Progenitor cell of endocrine pancreas (in vitro differentiated cells): ENCODE measurements at places on chromosomes 3 and 15.

GRCh38 chr15:63041974-63042876 is at the start of gene TPM1:
TSS of gene TPM1 (plus strand) at chr15:63042747. CDS start at chr15:63042830, 83 bp downstream.
- peaks cover 15% of the 10 kb centered on the region for H3K27me3 ChIP-seq
- DNase-seq = peak; percentile 64
- peaks cover 43% of the 10 kb centered on the region for H3K4me1 ChIP-seq
- peak within 1 kb of the TSS; percentile 87 for H3K27ac ChIP-seq

GRCh38 chr3:149450281-149450680 is 24.2 kb upstream of the TM4SF4 start:
- H3K27me3 ChIP-seq = no peaks in the 10 kb centered on the region
- H3K4me1 ChIP-seq = peaks cover 3% of the 10 kb centered on the region
- DNase-seq = no peak
- H3K4me3 ChIP-seq = no peak overlapping the region

- no peaks in the 10 kb centered on the region for H3K36me3 ChIP-seq
- no peaks in the 10 kb centered on the region for H3K4me1 ChIP-seq
- no peak overlapping the region for H3K4me3 ChIP-seq
Observed at GRCh38 chr3:114213627-114214541, 23.5 kb downstream of the ZNF80 start.

GRCh38 chr3:165638034-165638433 is 199.2 kb downstream of the BCHE start:
- H3K4me1 ChIP-seq = peaks cover 15% of the 10 kb centered on the region
- H3K36me3 ChIP-seq = no peaks in the 10 kb centered on the region
- no peak for DNase-seq

- no peak overlapping the region for H3K27ac ChIP-seq
- H3K27me3 ChIP-seq = peaks cover 3% of the 10 kb centered on the region
- no peak for DNase-seq
- no peaks in the 10 kb centered on the region for H3K36me3 ChIP-seq
- H3K4me1 ChIP-seq = no peaks in the 10 kb centered on the region
Observed at GRCh38 chr15:37628507-37628906, 305.9 kb upstream of the TMCO5A start.

DNA sequence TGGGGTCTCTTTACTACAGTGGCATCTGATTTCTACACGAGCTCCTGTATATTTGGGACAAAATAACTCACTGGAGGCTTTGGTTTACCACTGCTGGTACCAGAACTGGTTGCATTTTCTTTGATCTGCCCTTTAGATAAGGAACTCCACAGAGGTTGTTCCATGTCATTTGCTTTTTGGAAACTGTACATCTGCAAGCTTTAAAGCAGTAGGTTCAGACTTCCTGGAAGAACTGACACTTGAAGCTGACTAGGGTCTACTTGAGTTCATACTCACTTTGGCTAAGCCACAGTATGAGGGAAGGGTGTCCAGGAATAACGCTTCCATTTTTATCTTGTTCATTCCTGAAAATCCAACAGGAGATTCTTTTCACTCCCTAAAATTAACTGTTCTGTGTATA is 86.4 kb downstream of the WWTR1 start:
- no peak for DNase-seq
- H3K27me3 ChIP-seq = no peaks in the 10 kb centered on the region
- H3K4me1 ChIP-seq = peaks cover 3% of the 10 kb centered on the region
- H3K4me3 ChIP-seq = no peak overlapping the region

GRCh38 chr15:25671132-25671531 is 192.0 kb downstream of the ATP10A start:
- H3K4me3 ChIP-seq = no peak overlapping the region
- DNase-seq = no peak
- H3K27ac ChIP-seq = no peak overlapping the region

DNA sequence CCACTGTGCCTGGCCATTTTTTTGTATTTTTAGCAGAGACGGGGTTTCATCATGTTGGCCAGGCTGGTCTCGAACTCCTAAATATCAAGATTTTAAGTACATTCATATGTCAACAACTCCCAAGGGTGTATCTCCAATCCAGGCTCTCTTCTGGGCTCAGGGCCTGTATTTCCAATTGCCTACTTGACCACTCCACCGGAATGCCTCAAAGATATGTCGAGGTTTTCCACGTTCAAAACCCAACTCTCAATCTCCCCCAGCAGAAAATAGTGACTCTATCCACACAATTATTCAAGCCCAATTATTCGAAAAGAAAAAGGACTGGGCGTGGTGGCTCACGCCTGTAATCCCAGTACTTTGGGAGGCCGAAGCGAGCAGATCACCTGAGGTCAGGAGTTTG is 1.9 kb upstream of the KNSTRN start:
- peaks cover 6% of the 10 kb centered on the region for H3K36me3 ChIP-seq
- peaks cover 23% of the 10 kb centered on the region for H3K4me1 ChIP-seq
- no peak overlapping the region for H3K27ac ChIP-seq
- H3K27me3 ChIP-seq = peaks cover 3% of the 10 kb centered on the region

DNA sequence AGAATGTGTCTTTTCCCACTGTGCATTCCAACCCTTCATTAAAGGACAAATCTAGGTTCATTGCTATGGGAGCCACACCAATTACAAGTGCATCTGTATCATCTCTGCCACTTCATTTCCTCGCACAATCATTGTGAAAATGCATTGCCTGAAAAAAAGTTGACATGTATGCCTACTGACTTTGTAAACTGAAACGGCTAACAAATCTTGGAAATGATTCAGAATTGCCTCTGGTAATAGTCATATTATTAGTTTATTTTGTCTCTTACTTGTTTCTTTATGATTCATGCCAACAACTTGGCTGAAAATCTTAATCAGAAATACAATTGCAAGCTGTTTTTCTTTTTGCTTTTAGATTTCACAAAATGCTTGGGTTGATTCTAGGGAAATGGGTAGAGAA is 497.1 kb downstream of the ZIC1 start:
- DNase-seq = no peak
- H3K36me3 ChIP-seq = no peaks in the 10 kb centered on the region
- no peak overlapping the region for H3K4me3 ChIP-seq
- H3K27ac ChIP-seq = no peak overlapping the region
- no peaks in the 10 kb centered on the region for H3K4me1 ChIP-seq

DNA sequence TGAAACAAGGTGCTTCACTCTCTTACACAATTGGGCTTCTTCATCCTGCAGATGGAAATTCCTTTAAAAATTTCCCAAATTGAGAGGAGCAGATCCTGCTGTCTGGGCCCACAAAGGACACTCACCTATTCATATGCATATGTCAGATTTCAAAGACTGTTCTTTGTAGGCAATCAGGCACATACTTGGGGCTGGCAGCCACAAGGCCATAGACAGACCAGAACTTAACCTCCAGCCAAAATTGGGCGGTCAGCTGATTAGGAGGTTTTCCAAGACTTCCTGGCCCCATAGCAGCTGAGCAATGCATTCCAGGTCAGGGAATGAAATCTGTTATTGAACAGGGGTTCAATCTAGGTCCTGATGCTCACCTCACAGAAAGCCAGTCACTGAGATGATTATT is 15.0 kb upstream of the HPS3 start:
- H3K4me1 ChIP-seq = no peaks in the 10 kb centered on the region
- no peaks in the 10 kb centered on the region for H3K36me3 ChIP-seq
- DNase-seq = no peak
- no peak overlapping the region for H3K4me3 ChIP-seq
- peak overlapping the region; percentile 3 for H3K27ac ChIP-seq
- H3K27me3 ChIP-seq = peaks cover 1% of the 10 kb centered on the region

GRCh38 chr3:195039180-195039843 is 231.6 kb downstream of the XXYLT1 start:
- peaks cover 13% of the 10 kb centered on the region for H3K27me3 ChIP-seq
- H3K27ac ChIP-seq = peak overlapping the region; percentile 86
- no peak overlapping the region for H3K4me3 ChIP-seq
- H3K4me1 ChIP-seq = peaks cover 23% of the 10 kb centered on the region

DNA sequence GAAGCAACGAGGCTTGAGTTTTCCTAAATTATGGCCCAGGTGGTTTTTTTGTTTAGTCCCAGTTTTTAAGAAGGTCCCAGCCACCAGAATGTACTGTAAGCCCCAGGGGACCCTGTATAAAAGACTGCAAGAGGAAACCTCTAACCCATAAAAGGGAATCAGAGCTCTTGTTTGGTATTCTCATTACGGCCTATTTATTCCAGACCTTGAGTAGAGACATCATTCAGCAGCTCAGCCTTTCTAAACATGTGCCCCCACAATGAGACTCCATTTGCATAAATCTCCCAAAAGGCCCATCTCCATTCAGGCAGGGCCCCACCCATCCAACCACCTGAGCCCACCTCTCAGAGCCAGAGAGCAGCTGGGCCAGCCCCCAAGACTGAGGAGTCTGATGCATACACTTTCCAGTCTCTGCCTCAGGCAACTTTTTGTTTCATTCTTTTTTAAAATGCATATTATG is 25.7 kb downstream of the ZDHHC3 start:
- DNase-seq = no peak
- no peaks in the 10 kb centered on the region for H3K4me1 ChIP-seq
- H3K27ac ChIP-seq = no peak overlapping the region

DNA sequence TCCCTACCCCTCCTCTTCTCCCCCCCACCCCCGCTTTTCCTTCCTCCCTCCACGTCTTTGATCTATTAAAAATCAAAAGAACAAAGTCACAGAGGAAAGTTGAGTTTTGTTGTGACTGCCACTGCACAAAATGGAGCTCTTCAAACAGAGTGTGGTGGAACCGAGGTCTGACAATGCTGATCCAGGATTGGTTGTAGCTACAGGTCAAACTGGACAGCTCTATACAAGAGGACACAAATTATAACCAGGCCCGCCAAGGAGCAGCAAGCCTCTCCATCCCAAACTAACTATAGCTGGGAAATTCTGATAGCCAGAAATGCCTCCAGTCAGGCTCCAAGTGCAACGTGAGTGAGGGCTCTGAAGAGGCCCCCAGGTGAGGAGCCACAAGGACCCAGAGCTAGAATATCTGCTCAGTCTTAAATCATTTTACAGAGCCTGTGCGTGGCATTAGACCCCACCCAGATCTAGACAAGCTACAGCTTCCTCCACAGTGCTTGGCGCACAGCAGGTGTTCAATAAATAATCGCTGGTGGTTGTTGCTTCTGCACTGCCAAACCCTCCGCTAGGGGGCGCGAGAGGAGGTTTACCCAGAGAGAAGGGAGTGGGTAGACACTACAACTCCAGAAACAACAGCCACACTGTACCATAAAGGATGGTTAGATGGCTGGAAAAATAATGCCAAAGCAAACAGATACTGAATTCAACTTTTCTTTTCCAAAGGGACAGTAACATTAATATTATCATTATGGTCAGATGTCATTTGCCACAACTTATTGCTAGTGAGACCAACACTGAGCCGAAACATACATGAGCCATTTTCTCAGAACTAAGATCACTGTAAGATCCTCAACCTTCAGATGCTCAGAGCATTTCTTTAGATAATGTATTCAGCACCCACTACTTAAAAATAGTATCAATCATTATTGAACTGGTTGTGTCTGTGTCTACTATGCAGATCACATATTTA is 44.6 kb downstream of the ZIC4 start:
- H3K27me3 ChIP-seq = peaks cover 98% of the 10 kb centered on the region
- no peaks in the 10 kb centered on the region for H3K4me1 ChIP-seq
- no peak overlapping the region for H3K4me3 ChIP-seq
- H3K36me3 ChIP-seq = no peaks in the 10 kb centered on the region

GRCh38 chr3:33062866-33063265 is 34.1 kb downstream of the GLB1 start:
- H3K27ac ChIP-seq = peak overlapping the region; percentile 87
- peaks cover 30% of the 10 kb centered on the region for H3K36me3 ChIP-seq
- no peaks in the 10 kb centered on the region for H3K27me3 ChIP-seq
- DNase-seq = no peak
- H3K4me3 ChIP-seq = no peak overlapping the region

GRCh38 chr3:155512175-155512866 is 218.8 kb upstream of the STRIT1 start:
- H3K4me1 ChIP-seq = peaks cover 4% of the 10 kb centered on the region
- H3K27me3 ChIP-seq = no peaks in the 10 kb centered on the region
- peak overlapping the region; percentile 44 for H3K4me3 ChIP-seq
- DNase-seq = no peak
- H3K27ac ChIP-seq = peak overlapping the region; percentile 34

GRCh38 chr3:122609798-122610559 is 32.5 kb downstream of the PARP15 start:
- peaks cover 2% of the 10 kb centered on the region for H3K4me1 ChIP-seq
- H3K4me3 ChIP-seq = no peak overlapping the region
- no peaks in the 10 kb centered on the region for H3K27me3 ChIP-seq
- H3K27ac ChIP-seq = no peak overlapping the region

- no peak for DNase-seq
- H3K4me3 ChIP-seq = no peak overlapping the region
- H3K4me1 ChIP-seq = peaks cover 6% of the 10 kb centered on the region
- H3K36me3 ChIP-seq = no peaks in the 10 kb centered on the region
- no peak overlapping the region for H3K27ac ChIP-seq
Observed at GRCh38 chr3:152209060-152209459, 59.7 kb upstream of the MBNL1 start.

- H3K36me3 ChIP-seq = peaks cover 1% of the 10 kb centered on the region
- no peak for DNase-seq
- no peak overlapping the region for H3K4me3 ChIP-seq
- H3K4me1 ChIP-seq = peaks cover 11% of the 10 kb centered on the region
- H3K27ac ChIP-seq = no peak overlapping the region
Observed at GRCh38 chr15:28959326-28959725, 73.6 kb downstream of the APBA2 start.

GRCh38 chr15:75455982-75456531 is 4.6 kb upstream of the SIN3A start:
- no peaks in the 10 kb centered on the region for H3K36me3 ChIP-seq
- no peak for DNase-seq
- peak overlapping the region; percentile 94 for H3K27ac ChIP-seq
- peaks cover 19% of the 10 kb centered on the region for H3K4me1 ChIP-seq
- no peaks in the 10 kb centered on the region for H3K27me3 ChIP-seq

DNA sequence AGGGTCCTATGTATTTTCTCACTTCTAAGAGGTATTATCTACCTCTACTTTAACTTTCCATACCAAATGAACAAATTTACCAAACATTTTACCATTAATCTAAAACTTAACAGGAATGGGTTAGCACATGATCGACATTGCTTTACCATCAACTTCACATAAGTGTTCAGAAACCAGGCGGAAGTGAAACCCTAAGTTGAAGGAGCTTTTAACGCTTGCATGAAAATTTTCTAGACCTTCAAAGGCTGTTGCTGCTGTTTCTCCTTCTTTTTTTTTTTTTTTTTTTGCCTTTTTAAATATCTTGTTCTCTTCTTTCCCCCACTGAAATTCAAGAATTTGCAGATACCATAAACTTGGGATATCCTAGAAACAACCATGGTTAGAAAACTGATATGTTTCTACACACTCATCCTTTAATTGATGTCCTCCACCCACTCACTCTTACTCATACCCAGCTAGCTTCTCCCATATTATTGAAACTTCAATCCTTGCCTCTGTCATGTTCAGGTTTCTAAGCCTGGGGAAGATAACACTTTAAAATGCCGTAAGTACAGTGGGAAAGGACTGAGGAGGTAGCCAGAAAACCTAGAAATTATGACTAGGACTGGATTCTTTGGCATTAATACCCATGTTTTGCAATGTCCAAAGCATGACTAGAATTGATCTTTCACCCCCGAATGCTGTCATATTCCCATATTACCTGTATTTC is 24.7 kb downstream of the MYO5A start:
- H3K36me3 ChIP-seq = peaks cover 2% of the 10 kb centered on the region
- H3K4me1 ChIP-seq = no peaks in the 10 kb centered on the region
- no peak for DNase-seq
- H3K27ac ChIP-seq = no peak overlapping the region

GRCh38 chr15:85423256-85423655 is 42.9 kb downstream of the AKAP13 start:
- no peak overlapping the region for H3K27ac ChIP-seq
- DNase-seq = no peak
- peaks cover 20% of the 10 kb centered on the region for H3K4me1 ChIP-seq
- no peaks in the 10 kb centered on the region for H3K27me3 ChIP-seq
